Pancreas (tissue), 10 donors: ENCODE measurements at places on chromosomes 13 and 19. TPM values are rescaled to one million over a fixed set of nuclear protein-coding genes. Genes with fewer than 3 reads are reported as not detected.

Gene ZNF570
- 2.9 TPM for total RNA-seq

Gene ZNF284
- total RNA-seq: 0.87 TPM

Gene CEACAM21
- 0.09 TPM for total RNA-seq

Gene SARS2
- total RNA-seq: 14.6 TPM

GRCh38 chr13:106232681-106233080, 302.8 kb downstream of the EFNB2 start:
- no peak for DNase-seq

- DNase-seq: no peak
These were observed 176.2 kb downstream of the FOXO1 start for GRCh38 chr13:40490086-40490758.

GRCh38 chr13:50701469-50701868, 142.0 kb downstream of the DLEU7 start:
- no peak for DNase-seq
